ENCODE measurements at places on chromosomes 13 and 19.
A peak's percentile ranks its signal among the peaks of the same experiment; 100 is the strongest.

GRCh38 chr13:76758257-76758656 is 127.9 kb downstream of the KCTD12 start:
- no peak for DNase-seq

DNA sequence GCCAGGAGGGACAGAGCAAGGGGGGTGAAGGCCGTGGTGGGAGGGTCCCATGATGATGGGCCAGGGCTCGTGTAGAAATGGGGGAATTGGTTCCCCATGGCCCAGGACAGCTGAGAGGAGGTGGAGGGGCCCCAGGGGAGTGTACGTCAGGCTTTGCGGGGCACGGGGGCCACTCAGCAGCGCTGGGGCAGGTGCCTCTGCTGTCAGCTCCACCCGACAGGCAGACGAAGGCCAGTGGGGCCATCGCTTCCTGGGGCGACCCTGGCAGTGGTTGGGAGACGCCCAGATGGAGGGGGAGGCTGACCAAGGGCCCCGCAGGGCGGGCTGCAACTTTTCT is 1.9 kb upstream of the TEKTIP1 start:
- no peak for DNase-seq

DNA sequence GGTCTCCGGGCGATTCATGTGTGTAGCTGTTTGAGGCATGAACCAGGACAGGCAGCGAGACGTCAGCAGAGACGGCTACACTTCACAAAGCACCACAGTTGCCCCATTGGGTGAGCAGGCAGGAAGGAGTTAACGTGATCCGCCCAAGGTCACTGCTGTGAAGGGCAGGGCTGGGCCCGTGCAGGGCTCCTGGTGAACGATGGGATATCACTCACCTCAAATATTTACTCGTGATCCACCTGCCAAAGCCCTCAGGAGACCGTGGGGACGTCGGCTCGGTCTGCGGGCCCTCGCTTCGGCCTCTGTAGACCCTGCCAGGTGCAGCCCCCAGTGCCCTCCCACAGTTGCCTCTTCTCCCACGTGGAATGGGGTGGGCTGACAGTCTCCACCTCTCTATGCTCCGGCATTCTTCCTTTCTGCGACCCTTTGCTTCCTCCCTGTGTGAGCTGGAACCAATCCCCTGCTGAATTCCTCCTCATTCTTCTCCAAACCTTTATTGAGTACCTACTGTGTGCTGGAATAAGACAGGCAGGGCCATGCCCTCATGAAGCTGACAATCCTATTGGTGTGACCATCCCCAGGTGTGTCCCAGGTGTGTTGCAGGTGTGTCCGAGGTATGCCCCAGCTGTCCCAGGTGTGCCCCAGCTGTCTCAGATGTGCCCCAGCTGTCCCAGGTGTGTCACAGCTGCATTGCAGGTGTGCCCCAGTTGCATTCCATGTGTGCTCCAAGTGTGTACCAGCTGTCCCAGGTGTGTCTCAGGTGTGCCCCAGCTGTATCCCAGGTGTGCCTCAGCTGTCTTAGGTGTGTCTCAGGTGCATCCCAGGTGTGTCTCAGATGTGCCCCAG is 2.0 kb upstream of the GRK1 start:
- DNase-seq = no peak

- DNase-seq = peak; percentile 91
Measured at GRCh38 chr19:18205200-18205892, 1.5 kb upstream of the RAB3A start.

- DNase-seq = no peak
Measured at GRCh38 chr13:111926501-111927180, 140.3 kb upstream of the SOX1 start.

DNA sequence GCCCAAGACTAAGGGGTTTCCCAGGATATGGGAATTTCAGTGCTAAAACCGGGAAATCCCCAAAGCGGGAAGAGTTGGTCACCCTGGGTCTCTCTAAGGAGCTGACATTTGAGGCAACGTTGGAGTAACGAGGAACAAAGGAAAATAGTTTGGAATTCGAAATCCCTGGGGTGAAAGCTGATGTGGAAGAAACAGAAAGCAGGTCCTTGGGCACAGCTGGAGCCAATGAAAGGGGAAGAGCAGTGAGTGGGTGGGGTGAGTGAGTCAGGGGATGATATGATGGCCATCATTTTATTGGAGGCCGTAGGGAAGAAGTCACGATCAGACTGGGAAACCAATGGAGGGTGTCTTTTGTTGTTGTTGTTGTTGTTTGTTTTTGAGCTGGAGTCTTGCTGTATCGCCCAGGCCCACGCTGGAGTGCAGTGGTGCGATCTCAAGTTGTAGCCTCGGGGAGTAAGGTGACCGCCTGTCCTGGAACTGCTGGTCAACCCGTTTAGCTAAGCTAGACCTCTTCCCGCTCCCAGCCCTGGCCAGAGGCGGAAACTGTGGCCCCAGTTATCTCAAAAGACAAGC is 3.4 kb upstream of the RFX2 start:
- DNase-seq = no peak

DNA sequence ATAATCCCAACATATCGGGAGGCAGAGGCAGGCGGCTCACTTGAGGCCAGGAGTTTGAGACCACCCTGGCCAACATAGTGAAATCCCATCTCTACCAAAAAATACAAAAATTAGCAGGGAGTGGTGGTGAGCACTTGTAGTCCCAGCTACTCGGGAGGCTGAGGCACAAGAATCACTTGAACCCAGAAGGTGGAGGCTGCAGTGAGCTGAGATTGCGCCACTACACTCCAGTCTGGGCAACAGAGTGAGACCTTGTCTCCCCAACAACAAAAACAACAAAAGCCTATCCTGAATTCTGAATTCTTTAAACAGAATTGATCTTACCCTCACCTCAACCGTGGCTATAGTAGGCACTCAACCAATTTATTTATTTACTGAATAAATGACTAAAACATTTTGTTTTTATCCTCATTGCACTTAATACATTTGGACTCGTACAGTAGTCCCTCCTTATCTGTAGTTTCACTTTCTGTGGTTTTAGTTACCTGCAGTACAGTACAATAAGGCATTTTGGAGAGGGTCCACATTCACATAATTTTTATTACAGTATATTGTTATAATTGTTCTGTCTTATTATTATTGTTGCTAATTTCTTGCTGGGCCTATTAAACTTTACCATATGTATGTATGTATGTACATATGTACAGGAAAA is 98.8 kb downstream of the TBC1D4 start:
- no peak for DNase-seq

GRCh38 chr13:72221276-72221962 is 354.4 kb upstream of the DACH1 start:
- DNase-seq = peak; percentile 24

- DNase-seq = no peak
Measured at GRCh38 chr19:45290381-45290931, 32.2 kb downstream of the CKM start.

- DNase-seq = no peak
Measured at GRCh38 chr13:27406178-27406939, 18.1 kb upstream of the GTF3A start.

DNA sequence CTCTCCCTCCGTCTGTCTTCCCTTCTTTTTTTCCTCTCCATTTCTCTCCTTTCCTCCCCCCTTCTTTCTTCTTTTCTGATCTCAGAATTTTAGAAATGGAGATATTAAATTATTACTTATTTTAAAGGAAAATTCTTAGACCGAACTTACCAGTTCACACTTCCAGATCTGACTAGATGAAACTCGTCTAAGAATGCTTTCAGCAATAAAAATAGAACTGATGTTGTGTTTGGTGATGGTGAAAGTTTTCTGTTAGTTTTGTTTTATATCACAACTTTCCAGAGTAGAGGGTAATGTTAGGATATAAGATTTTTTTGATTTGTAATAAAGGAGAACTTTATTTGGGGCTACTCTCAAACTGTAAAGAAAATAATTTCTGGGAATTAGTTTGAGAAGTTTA is 29.9 kb downstream of the UCHL3 start:
- DNase-seq = no peak

- no peak for DNase-seq
Measured at GRCh38 chr19:18523841-18524240, 2.0 kb upstream of the ELL start.

DNA sequence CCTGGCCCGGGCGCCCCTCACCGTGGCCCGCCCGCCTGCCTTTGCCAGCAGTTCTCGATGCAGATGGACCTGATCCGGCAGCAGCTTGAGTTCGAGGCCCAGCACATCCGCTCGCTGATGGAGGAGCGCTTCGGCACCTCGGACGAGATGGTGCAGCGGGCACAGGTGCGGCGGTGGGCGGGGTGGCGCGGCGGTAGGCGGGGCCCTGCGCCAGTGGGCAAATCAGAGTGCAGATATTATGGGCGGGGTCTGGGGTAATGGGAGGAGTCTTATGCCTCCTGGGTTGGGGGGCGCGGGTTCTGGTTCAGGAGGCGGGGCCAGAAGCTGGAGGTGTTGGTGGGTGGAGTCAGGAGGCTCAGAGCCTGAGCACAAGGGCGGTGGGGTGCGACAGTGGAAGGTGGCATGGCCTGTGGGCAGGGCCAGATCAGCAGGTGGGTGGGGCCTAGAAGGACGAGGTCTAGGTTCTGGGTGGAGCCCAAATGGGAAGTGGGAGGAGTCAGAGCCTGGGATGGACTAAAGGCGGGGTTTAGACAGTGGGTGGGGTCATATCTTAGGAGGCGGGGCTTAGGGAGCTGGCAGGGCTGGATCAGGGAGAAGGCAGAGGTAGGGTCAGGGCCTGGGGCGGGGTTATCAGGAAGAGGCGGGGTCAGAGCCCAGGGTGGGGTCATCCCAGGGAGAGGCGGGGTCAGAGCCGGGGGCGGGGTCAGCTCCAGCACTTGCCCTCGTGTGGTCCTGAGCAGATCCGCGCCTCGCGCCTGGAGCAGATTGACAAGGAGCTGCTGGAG is 5.6 kb downstream of the APC2 start:
- peak; percentile 37 for DNase-seq

DNA sequence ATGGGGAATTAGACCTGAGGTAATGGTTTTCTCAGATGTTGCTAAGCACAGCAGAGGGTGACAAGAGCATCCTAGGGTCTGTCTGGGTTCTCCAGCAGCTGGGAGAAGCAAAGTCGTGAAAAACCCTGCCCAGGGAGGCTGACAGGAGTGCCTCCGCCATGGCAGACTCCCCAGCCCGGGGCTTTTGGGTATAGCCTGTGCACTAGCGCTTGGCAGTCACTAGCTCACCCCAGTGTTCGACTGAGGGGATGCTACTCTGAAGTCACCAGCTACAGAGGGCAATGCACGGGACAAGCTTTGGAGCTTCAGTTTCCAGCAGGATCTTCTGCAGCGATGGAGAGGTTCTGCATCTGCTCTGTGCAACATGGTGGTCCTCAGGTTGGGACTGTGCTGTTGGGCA is 87.5 kb downstream of the ING1 start:
- DNase-seq = no peak

- peak; percentile 44 for DNase-seq
Measured at GRCh38 chr19:49570138-49570856, 10.1 kb downstream of the NOSIP start.

DNA sequence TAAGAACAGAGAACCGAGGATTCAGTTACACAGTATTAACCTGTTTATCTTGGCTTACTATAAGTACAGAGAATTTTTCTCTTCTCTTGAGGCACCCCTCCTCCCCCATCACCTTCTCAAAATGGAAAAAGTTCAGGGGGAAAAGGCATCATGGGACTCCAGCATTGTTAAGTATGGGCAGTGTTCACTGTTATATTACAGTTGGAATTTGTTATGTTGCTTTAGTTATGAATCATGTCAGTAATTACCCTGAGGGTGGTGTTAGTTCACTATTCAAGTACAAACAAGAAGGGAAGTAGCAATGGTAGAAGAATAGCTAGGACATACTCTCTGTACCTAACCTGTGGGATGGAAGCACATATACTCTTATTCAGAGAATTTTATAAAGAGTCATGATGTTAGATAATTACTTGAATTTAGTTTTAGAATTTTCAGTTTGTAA is 12.0 kb downstream of the LPAR6 start:
- DNase-seq = no peak

GRCh38 chr13:29593605-29594297 is 1.7 kb downstream of the SLC7A1 start:
- no peak for DNase-seq

- no peak for DNase-seq
Measured at GRCh38 chr13:25319771-25320170, 18.3 kb downstream of the NUP58 start.

DNA sequence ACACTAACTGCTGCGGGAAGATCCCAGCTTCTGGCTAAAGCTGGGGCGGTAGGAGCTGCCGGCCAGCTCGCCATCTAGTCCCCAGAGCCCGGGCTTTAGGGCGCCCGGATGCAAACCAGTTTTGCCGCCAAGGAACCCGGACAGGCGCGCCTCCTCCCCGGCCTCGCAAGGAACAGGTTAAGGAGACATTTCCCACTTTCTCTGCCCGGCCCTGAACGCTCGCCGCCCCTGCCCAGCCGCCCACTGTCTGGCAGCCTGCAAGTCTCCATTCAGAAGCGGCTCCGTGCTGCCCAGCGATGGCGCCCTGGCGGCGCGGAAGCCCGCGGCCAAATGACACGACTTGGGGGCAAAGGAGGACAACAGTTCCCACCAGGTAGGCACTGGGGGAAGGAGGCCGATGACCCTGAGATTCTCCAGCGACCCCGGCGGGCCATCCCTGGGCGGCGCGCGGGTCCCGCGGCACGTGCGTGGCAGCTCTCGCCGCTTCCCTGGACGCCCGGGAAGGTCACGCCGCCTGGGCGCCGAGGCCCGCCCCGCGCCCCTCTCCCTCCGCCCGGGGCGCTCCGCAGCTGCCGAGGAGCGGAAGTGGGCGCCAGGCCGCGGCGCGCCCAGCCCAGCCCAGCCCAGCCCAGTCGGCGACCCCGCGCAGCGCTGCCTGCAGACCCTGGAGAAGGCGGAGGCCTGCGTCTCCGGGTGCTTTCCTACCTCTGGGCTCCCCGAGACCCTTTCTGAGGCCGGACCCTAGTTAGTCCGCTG is 42.2 kb upstream of the HNRNPA1L2 start:
- peak; percentile 71 for DNase-seq

GRCh38 chr13:93859716-93860115 is 619.8 kb downstream of the DCT start:
- no peak for DNase-seq

GRCh38 chr13:102227741-102228140 is 174.1 kb downstream of the FGF14 start:
- no peak for DNase-seq

GRCh38 chr19:38229585-38230073 is 5.6 kb upstream of the DPF1 start:
- DNase-seq = peak; percentile 80

GRCh38 chr13:63305641-63306133 is 1890.0 kb upstream of the PCDH20 start:
- DNase-seq = no peak

DNA sequence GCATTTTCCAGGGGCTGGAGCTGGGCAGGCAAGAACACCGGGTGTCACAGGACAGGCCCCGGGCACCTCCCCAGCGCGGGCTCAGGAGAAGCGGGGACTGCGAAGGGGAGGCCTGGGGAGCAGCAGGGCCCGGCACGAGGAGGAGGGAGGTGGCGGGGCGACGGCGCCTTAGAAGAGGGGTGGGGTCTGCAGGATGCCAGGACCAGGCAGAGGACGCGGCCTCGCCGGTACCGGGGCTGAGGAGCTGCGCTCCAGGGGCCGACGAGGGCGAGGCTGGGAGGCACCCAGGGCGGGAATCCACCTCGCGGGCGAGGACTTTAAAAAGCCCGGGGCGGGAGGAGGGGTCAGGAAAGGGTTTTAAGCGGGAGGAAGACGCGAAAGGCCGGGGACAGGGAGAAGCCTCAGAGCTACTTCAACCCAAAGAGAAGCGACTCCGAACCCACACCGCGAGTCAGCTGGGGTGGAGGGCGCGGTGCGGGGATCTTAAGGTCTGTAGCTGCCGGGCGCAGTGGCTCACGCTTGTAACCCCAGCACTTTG is 665 bp downstream of the ZNF347 start:
- DNase-seq = peak; percentile 54

GRCh38 chr13:106527445-106527801 is 8.0 kb downstream of the EFNB2 start:
- DNase-seq = no peak

- DNase-seq = no peak
Measured at GRCh38 chr13:78160793-78161192, 242.2 kb upstream of the EDNRB start.

Measured in left ventricle myocardium superior (tissue), 1 donor.